Femur (tissue), 1 donor: ENCODE measurements at places on chromosomes 11 and 22.
A peak's percentile ranks its signal among the peaks of the same experiment; 100 is the strongest.

- no peak for DNase-seq
Observed at GRCh38 chr11:2186669-2187279, 15.2 kb upstream of the TH start.

GRCh38 chr11:64180891-64181290 is 5.1 kb upstream of the STIP1 start:
- DNase-seq = no peak

GRCh38 chr22:38479096-38479837 is 11.4 kb downstream of the KDELR3 start:
- no peak for DNase-seq

GRCh38 chr11:61477727-61478148 is 30.8 kb upstream of the LRRC10B start:
- peak; percentile 62 for DNase-seq

DNA sequence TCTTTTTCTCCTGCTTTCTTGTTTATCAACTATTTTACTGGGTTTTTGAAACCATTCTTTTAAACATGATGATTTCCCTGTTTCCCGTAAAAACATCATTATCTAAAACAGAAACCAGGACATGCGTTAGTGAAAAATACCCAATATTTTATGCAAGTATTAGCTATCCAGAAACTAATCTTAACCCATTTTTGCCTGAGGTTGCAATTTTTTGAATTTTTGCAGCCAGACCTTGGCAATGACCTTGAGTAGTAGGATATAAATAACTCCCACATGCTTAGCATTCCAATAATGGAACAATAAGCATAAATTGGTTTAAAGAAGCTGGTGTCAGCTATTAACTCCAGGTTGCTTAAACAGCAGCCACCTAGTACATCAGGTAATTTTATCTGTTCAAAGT is 308.9 kb upstream of the ANO3 start:
- DNase-seq = no peak

GRCh38 chr22:49752598-49753091 is 75.0 kb downstream of the BRD1 start:
- DNase-seq = no peak

- no peak for DNase-seq
Observed at GRCh38 chr11:47850337-47850736, 2.2 kb upstream of the NUP160 start.
